Activated CD4-positive, alpha-beta T cell treated with anti-CD3 and anti-CD28 coated beads, Interleukin-2, amount 50 U/mL, for 1 hour (primary cell): ENCODE measurements at places on chromosomes 12 and 14.

- DNase-seq: no peak
These were observed 43.4 kb downstream of the NFKBIA start for GRCh38 chr14:35361141-35361480.

- no peak for DNase-seq
These were observed 43.1 kb upstream of the CCDC196 start for GRCh38 chr14:66442953-66443571.

DNA sequence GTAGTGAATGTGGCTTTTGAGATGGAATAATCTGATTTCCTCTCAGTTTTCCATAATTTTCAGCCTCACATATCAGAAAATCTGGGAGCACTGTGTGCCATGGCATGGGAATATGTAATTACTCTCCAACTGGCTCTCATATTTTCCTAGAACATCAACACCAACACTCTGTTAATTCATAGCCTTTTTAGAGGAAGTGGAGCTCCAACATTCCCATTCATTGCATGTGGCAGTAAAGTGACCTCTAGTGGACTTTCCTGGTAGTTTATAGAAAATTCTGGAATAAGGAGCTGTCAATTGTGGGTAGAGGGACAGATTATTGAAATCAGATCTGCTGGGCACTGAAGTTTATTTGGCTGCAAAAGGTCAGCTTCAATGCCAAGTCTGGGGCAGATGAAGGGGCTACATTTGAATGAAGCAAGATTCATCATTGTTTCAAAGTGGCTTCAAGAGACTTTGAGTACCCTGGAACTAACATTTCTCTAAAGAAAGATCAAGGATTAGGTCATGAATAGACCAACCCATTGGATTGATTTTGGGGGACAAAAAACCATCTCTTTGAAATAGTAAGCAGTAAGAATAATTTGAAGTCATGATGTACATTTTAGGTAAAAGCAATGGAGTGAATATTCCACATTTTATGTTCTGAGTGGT, 23.6 kb upstream of the USP44 start:
- no peak for DNase-seq

DNA sequence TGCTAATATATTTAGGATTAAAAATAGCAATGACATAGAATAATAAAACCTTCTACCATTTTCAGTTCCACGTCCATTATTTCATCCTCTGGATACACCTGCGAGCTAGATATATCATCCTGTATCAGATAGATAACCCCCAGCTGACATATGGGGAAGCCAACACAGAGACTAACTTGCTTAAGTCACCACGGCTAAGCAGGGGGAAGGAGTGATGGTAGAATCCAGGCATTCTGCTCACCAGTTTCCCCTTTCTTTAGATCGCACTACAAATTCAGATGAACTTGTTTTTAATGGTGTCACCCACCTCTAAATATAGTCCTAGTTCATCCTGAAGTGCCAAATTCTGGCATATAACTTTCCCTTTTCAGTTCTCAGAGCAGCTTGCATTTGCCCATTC, 110.1 kb downstream of the TXNDC16 start:
- DNase-seq: no peak

GRCh38 chr14:68772761-68773381, 20.0 kb downstream of the ZFP36L1 start:
- no peak for DNase-seq

DNA sequence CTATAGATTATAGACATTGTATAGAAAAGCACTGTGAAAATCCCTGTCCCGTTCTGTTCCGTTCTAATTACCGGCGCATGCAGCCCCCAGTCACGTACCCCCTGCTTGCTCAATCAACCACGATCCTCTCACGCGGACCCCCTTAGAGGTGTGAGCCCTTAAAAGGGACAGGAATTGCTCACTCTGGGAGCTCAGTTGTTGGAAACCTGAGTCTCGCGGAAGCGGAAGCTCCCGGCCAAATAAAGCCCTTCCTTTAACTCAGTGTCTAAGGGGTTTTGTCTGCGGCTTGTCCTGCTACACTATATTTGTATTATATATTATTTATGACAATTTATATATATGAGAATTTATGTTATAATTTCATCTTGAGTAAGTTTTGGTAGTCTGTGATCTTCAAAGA, 213.6 kb upstream of the AMIGO2 start:
- no peak for DNase-seq

DNA sequence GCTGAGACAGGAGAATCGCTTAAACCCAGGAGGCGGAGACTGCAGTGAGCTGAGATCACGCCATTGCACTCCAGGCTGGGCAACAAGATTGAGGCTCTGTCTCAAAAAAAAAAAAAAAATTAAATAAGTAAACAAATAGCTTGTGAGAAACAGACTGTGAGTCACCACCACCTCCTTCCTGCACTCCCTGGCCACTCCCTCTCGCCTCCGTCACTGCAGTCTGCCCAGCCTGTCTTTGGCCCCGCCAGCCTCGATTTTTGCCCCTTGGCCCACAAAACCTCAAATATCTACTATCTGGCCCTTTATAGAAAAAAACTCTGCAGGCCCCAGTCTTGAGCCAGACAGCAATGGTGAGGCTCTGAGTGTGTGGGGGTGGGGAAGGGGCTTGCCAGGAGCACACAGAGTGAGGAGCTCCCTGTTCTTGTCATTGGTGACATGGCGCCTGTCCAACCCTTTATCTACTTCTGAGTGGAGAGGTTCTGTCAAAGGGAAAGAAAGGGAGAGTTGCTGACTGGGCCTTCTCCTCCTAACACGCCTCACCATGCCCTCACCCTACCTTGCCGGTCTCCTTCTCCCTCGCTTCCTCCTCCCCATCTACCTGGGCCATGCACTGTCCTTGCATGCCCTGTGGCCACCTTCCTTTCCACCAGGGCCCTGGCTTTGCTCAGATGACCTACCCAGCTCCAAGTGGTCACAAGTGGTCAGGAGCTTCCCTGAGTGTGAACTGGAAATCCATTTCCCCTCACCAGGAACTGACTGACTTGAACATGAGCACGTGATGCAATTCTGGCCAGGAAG, 22.1 kb downstream of the LGMN start:
- DNase-seq: peak; percentile 17

DNA sequence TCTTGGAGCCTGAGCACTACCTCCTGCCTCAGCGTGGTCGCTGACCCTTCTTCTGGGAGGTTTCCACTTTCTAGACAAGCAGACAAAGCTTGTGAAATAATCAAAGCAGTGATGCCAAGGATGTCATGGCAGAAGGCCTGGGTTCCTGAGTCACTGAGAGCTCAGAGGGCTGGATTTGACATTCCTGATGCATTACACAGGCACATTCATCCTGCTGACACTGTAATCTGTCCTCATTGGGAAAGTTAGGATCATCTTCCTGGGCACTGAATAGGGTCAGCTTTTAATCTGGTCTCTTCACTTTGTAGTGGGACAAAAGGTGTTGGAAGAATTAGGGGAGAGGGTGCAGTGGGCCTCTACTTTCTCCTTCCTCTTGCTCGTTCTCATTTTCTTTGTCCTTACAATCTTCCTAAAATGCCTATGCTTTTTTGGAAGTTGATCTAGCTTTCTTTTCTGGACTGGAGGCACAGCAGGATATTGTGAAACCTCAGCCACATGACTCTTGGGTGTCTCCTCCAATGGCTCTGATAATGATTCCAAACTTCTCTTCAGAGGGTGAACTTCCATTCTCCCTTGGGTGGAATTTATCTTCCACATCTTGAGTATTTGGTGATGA, 29.6 kb downstream of the EEA1 start:
- no peak for DNase-seq

- no peak for DNase-seq
These were observed 11.0 kb upstream of the IRF2BPL start for GRCh38 chr14:77039285-77040058.

- no peak for DNase-seq
These were observed 49.2 kb upstream of the CCND2 start for GRCh38 chr12:4224206-4224889.

- DNase-seq: no peak
These were observed 776 bp downstream of the BMP4 start for GRCh38 chr14:53955671-53956426.

DNA sequence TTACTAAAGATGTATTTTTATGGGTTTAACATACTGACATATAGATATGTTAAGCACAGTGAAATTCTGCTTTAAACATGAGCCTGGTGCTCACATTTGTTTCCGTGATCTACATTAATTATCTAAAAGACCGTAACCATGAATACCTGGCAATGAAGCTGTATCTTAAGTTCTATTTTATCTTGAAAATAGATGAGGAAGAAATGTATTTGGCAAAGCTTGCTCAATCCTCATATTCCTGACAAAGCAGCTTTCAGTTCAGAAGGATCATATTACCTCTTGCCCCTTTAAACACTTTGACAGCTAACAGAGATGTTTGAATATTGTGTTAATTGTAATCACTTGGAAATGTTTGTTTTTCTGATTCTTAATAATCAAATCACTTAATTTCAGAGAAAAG, 9.8 kb downstream of the EPYC start:
- DNase-seq: no peak

- DNase-seq: no peak
These were observed 7.2 kb upstream of the KLC1 start for GRCh38 chr14:103621860-103622259.

- no peak for DNase-seq
These were observed 77.9 kb upstream of the HOXC13 start for GRCh38 chr12:53860426-53861345.

DNA sequence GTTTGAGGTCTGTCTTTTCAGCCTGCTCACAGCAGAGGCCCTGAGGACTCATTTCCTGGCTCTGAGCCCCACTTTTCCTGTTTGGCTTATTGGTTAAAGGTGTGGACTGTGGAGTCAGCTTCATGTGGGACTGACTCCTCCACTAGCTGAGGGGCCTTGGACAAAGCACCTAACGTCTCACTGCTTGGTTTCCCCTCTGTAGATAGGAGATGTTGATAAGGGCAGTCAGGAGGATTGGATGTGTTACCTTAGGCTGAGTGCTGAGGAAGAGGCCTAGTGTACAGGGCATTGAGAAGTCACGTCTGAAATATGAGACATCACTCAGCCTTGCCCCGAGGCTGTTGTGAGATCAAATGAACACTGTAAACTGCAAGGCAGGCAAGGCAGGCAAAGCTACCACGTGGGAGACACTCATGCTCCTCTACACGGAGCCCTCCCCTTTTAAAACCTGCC, 27.1 kb upstream of the TCL1A start:
- DNase-seq: no peak

- no peak for DNase-seq
These were observed 37.0 kb downstream of the B4GALNT3 start for GRCh38 chr12:496736-497135.

GRCh38 chr12:90015228-90015627, 306.6 kb upstream of the ATP2B1 start:
- DNase-seq: no peak

- no peak for DNase-seq
These were observed 85.7 kb downstream of the GPATCH2L start for GRCh38 chr14:76237349-76237990.
